ENCODE measurements at places on chromosomes 5 and 9.

- no peak for DNase-seq
These were observed 4.9 kb upstream of the PTCH1 start for GRCh38 chr9:95521699-95522098.

- DNase-seq = no peak
These were observed 48.1 kb downstream of the TEK start for GRCh38 chr9:27157097-27157496.

DNA sequence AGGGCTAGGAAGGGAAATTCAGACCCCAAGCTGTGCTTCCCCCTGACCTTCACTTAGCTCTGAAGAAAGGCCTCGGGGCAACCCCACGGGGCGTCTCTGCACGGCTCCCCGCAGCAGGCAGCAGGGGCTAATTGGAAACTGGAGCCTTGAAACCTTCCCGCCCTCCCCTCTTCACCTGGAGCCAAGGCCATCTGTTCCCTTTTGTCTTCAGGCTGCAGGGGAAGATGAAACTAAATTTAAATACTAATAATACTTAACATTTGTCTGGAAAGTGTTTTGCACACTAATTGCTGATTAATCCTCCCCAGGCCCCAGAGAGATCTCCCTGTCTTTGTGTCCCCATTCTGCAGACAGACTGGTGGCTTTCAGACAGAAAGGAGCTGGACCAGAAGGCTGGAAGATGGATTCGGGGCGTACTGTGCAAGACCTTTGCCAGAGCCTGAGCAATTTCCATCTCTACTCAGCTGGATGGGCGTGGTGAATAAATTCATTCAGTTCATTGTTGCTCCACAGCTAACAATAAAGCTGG is 34.1 kb upstream of the CPLX2 start:
- no peak for DNase-seq

- no peak for DNase-seq
These were observed 134.0 kb upstream of the TARS1 start for GRCh38 chr5:33306758-33307157.

DNA sequence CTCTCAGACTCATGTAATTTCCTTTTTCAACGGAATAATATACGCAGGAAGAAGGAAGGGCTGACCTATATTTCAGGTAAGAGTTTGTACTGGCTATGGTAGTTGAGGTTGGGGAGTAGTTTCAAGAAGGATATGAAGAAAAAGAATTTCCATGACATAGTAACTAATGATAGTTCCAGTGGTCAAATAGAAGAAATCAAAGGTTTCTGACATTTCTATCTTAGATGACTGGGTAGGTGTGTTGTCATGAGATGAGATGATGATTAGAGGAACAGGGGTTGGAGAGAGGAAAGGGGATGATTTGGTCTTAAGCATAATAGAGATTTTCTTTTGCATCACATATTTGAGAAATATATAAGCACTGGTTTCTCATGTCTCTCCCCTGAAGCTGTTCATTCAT is 166.0 kb downstream of the SPATA31D1 start:
- DNase-seq = no peak

- DNase-seq = no peak
These were observed 1.3 kb upstream of the TBC1D2 start for GRCh38 chr9:98256756-98257155.

- no peak for DNase-seq
These were observed 45.6 kb upstream of the IER5L start for GRCh38 chr9:129223551-129224208.

GRCh38 chr5:12901696-12902095 is 997.5 kb upstream of the CTNND2 start:
- DNase-seq = no peak
